ENCODE measurements at places on chromosomes 2 and 18.

DNA sequence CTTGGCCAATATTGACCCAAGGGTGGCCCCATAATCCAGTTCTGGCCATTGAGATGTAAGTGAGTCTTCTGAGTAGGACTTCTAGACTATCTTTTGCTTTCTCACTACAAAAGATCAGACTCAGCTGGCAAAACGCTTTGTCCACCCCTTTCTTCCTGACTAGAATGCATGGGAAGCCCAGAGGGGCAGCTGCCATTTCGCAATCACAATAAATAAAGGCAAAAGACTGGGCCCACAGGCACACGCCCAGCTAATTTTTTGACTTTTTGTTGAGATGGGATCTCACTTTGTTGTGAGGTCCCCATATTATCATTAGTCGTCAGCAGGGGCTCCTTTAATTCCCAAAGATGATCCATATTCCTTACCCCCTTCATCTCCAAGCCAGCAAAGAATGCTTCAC is 41.1 kb upstream of the SGPP2 start:
- DNase-seq = no peak

- DNase-seq = no peak
These were observed 33.0 kb upstream of the IER3IP1 start for GRCh38 chr18:47209171-47209570.

DNA sequence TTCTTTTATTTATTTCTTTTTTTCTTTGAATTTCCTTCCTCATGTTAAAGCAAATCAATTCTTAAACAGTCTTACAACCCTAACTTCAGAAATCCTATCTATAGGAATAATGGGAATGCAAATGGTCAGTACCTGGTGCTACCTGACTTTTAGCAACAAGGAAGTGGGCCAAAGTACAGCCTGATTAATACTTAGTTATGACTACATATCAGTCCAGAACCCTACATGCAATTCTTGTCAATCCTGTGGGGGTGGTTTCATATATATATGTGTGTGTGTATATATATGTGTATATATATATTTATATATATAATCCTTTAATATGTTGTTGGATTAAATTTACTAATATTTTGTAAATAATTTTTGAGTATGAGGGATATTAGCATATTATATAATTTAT is 14.8 kb upstream of the TRAPPC8 start:
- no peak for DNase-seq

- no peak for DNase-seq
These were observed 151.9 kb upstream of the SKOR2 start for GRCh38 chr18:47403317-47403716.

DNA sequence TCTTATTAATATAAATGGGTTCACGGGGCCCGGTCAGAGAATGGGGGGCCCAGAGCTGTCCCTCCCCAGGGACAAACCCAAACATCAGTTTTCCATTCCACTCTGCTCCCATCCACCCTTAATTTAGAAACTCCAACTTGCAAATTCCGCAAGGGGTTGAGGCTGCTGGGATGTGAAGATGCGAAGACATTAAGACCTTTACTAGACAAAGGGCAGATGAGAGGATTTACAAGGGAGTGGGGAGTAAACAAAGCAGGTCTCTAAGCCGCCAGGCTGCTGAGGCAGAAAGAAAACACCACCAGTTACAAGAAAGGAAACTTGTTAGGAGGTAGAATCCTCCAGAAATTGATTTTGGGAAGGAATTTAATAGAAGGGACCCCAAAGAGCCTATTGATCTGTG is 33.1 kb downstream of the MARCO start:
- no peak for DNase-seq

GRCh38 chr2:159695795-159696448 is 16.4 kb upstream of the MARCHF7 start:
- peak; percentile 57 for DNase-seq

DNA sequence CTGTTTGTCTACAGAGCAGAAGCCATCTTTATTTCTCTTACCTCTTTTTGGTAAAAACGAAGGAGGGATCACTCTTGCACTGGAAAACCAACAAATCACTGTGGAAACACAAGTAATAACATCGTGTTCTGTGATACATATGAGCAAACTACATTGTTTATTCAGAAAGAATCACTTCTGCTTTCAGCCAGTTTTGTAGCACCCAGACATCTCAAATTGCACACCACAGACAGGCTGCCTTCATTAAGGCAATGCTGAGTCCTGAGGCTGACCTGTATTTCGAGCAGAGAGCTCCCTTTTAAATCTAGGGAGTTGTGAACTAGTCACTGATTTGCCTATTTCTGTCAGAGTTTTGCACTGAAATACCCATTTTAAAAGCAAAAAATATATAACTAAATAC is 1003.2 kb upstream of the FAM98A start:
- no peak for DNase-seq

DNA sequence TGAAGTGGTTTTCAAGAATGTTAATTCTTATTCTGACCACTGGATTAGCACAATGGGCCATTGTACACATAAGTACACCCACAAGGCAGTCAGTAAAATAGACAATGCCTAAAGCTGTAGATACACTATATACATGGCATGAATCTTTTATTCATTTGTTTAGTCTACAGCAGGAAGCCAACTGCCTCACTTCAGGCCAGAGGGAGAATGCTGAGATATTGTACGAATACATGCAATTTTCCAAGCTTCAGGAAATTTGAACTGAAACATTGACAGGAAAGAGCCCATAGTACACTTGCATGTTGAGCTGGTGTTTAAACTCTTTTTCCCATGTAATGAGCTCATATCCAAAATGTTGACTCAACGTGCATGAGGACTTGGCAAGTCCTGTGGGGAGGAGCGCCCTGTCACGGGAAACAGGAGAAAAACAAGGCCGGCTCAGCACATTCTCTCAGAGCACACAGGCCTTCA is 111.6 kb upstream of the CYP1B1 start:
- no peak for DNase-seq

DNA sequence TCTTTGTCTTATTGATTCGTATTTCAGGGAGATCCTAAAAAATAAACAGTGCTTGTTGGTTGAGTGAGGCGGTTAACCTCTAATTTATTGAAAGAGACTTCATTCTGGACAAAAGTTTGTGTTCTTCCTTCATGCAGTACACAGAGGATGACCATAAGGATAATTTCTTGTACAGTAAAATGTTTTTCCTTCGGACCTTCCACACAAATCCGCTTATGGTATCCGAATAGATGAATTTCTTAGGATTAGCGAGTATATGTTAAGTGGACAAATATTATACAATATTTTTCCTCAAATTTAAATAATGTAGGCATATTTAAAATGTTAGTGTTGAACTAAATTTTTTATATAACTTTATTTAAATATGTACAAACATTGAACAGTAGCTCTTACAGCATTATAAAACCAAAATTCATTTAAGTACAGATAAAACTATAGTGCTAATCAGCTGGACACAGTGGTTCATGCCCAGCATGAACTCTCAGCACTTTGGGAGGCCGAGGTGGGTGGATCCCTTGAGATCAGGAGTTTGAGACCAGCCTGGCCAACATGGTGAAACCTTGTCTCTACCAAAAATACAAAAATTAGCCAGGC is 84.4 kb downstream of the LPIN1 start:
- no peak for DNase-seq

DNA sequence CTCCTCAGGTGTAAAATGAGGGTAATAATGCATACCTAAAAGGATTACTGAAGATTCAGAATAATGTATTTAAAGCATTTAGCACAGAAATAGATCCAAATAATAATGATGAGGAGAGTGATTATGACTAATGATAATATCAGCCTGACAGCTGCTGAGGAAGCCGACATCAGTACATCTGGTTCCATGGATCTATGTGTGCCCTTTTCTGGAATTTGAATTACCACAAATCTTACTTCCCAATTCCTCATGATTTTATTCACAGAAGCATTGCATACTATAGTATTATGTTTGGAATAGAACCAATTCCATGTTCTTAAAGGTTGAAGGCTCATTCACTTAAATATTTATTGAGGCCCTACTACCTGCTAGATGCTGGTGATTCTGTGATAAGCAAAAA is 248.9 kb upstream of the THUMPD2 start:
- no peak for DNase-seq

GRCh38 chr2:232994446-232994845 is 18.6 kb downstream of the NGEF start:
- no peak for DNase-seq
